ENCODE measurements at places on chromosomes 5 and 9.
A peak's percentile ranks its signal among the peaks of the same experiment; 100 is the strongest.

GRCh38 chr9:71279151-71279739, 157.8 kb upstream of the TRPM3 start:
- DNase-seq, result peak; percentile 6

DNA sequence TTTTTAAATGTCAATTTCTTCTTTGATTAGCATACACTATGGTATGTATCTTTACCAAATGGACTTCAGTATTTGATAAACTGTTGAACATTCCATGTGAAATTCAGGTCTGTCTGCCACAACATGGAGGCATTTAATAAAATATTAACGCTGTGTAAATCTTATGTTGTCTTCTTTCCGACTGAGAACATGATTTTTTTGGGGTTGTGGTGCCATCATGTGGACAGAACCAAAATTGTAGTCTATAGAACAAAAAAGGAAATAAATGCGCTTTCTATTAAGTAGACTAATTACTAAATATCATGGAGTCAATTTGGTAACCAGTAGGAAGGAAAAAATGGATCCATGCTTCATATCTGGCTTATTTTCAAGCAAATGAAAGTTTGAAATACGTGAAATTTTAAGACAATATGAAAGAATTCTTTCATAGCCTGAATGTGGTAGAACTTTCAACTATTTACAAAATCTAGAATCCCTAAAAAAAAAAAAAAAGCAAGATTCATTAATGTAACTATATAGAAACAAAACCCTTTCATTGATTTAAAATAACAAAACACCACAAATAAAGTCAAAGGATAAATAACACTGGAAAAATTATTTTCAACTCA, 2.8 kb upstream of the PLK2 start:
- DNase-seq, result peak; percentile 41

DNA sequence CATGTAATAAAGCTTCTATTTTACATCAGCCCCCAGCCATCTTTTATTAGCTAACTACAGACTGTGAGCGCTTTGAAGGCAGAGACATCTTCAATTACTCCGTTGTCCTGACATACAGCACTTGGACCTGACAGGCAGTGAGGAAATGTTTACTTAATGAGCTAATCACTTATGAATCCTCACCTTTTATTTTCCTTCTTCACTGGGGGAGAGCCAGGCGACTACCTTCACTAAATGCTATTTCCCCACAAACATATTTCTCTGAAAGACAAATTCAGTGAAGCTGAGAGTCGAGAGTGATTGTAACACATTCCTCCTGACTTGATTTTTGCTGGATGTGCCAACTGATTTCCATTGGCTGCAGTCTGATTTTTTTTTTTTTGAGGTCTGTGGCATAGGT, 192.1 kb upstream of the CLINT1 start:
- no peak for DNase-seq

- no peak for DNase-seq
These were observed 62.1 kb downstream of the DCP2 start for GRCh38 chr5:113038714-113039113.

DNA sequence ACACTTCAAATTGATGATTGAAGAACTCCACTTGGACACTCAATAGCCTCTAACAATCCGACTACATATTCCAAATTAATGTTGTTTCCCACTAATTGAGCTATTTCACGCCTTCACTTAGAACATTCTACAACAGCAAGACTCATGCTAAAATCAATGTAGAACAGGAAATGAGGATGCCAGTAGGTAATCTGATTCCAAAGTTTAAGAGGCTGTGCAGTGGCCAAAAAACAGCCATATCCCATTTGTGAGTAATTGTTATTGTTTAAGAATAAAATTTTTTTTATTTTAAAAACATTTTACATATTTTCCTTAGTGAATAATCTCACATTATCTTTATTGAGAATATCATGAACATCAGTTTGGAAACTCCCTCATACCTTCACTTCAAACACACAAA, 35.7 kb upstream of the GHR start:
- no peak for DNase-seq

DNA sequence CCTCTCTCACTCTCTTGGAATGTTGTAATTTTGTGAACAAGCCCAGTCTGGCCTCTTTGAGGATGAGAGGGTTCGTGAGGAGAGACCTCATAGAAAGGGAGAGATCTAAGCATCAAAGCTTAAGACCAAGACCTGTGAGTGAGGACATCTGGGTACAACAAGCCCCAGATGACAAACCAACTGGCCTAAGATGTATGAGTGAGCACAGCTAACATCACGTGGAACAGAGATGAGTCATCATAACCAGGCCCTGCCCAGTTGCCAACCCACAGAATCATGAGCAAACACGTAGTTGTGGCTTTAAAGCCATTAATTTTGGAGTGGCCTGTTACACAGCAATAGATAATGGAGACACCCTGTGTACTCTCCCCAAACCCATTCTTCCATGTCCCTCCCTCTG, 439.1 kb upstream of the KIF2A start:
- DNase-seq, result no peak

DNA sequence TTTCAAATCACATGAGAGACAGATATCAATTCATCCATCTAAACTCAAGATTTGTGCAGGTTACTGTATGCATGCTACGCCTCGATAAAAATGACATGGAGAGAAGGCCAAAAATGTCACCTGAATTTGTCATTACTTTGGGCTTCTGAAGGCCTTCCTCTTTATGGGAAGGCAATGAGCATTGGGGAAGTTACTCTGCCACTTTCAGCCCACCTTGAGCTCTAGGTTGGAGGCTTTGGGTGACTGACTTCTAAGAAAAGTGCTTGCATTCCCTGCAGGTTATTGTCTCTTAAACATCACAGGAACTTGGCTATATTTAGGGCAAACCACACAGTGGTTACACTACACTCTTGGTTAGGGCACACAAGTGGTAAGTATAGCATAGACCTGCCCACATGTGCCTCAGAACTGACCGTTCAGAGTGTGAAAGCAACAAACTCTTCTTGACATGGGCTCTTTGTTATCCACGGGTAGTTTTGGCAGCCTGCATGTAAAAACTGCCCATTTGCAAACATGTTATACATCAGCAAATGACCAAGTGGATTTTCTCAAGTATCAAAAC, 169.5 kb downstream of the ZNF608 start:
- no peak for DNase-seq

- no peak for DNase-seq
These were observed 76.8 kb downstream of the MACROH2A1 start for GRCh38 chr5:135322271-135322670.

All from cerebellum (tissue), 4 donors.